Activated T-helper 1 cell treated with anti-CD3 and anti-CD28 coated beads, Interleukin-2, amount 50 U/mL, for 16 hours (primary cell): ENCODE measurements at places on chromosomes 6 and 20.

GRCh38 chr6:83594941-83595340 lies 82.6 kb downstream of the PRSS35 start:
- DNase-seq: no peak

DNA sequence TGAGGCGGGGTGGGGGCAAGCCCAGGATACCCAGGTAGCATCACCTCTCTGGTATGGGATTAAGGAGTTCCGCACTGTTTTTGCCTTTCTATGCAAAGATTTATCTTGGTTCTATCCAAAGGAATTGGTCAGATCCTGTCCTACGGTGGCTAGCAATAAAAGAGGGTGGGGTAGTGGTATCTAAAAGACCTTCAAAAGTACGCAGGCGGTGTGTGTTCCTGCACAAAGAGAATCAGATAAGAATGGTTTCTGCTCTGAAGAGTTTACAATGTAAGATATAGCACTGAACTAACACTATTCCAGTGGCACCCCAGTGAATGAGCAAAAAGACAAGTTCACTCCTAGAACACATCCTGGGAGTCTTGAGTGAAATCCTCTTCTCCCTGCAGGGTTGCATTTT lies 6.3 kb downstream of the MRPS18A start:
- DNase-seq: no peak

DNA sequence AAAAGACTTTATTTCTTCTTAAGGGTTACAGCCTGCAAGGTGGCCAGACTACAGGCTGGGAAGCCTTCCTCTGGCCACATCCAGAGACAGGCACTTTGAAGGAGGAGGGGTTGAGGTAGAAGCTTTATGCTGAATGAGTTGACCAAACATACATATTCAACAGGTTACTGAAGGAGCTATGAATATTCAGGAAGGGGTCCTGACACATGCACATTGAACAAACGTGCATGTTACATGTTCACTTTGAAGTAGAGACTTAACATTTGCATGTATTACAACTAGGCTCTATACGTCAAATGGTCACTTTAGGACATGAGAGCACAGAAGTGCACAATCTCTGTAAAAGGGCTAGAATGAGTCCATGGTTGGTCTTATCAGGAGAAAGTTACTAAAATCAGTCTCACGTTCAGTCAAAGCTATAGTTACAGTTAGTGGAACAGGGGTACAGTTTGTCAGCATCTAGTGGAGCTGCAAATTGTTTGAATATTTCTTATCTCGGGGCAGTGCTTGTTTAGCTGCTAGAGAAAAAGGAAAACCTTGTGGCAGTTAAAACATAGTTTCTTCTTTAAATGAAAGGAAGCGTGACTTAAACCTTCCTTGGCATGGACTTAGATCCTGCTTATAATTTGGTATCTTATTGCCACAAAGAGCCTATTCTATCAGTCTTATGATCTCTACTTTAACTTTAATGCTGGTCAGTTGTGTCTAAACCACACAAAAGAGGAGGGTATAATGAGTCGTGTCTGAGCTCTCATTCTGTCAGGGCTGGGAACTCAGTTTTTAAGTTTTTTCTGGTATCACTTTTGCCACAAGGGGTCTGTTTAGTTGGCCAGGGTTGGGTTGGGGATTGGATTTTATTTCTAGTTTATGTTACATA lies 4.6 kb upstream of the ZSCAN9 start:
- no peak for DNase-seq

DNA sequence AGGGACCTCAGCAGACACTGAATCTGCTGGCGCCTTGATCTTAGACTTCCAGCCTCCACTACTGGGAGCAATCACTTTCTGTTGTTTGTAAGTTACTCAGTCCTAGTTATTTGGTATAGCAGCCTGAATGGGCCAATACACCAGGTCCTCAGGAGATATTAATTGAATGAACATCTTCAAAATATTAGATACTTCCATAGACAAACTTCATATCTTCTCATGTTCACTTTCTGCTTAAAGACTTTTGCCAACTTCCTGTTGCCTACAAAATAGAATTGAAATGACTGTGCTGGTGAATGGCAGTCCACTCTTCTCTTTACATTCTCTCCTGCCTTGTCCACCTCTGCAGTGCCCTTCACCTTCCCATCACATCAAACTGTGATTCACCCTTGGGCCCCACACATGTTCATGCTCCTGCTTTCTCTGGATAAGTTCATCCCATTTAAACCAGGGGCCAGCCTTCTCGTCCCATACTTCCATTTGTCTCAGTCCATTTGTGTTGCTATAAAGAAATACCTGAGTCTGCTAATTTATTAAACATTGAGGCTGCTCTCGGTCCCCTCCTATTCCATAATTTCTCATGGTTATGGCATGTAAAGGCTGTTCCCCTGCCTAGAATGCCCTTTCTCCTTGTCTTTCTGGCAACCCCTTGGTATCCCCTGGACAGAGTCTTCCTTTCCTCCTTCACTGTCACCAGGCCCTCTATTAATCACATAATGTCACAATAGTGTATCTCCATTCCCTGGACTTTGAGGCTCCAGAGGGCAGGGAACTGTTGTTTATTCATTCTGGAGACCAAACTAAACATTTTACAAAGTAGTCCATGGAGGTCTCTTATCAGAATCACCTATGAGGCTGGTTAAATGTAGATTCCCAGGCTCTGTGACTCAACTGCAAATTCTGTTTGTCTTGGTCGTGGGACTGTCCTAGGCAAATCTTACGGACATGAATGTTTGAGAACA lies 148.3 kb upstream of the TMEM170B start:
- no peak for DNase-seq

DNA sequence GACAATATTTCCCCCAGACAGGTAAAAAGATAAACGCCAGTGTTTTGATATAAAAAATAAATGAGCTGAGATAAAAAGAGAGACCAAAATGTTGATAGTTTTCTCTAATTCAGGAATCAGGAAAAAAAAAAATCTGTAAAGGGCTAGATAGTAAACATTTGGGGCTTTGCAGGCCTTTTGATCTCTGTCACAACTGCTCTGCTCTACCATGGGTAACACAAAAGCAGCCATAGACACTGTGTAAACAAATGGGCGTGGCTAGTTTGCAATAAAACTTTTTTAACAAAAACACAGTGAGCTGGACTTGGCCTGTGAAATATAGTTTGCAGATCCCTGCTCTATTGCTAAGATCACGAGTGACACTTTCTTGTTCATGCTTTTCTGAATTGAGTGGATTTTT lies 219.1 kb upstream of the STXBP5 start:
- no peak for DNase-seq

GRCh38 chr6:26613201-26613600 lies 16.4 kb downstream of the ABT1 start:
- no peak for DNase-seq

GRCh38 chr6:151018911-151019782 lies 153.6 kb downstream of the MTHFD1L start:
- no peak for DNase-seq

- DNase-seq: no peak
Observed at GRCh38 chr6:131822119-131822518, 14.3 kb downstream of the ENPP1 start.

DNA sequence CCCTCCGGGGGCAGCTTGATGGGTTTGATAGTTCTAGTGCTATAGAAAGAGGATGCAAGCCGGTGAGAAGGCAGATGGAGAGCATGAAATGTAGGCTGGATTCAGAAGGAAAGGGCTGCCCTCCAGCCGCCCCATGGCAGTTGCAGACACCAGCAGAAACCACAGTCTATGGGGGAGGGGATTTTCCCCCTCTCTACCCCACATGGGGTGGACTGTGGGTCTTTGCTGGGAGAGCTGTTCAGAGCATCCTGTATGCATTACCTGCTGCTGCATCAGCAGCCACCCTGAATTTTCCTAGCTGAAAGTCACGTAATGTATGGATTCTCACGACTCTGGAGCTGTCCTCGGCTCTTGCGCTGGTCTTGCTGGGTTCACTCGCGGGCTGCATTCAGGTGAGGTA lies 48.8 kb upstream of the CST5 start:
- no peak for DNase-seq

GRCh38 chr6:40753675-40754448 lies 166.7 kb upstream of the LRFN2 start:
- DNase-seq: no peak

DNA sequence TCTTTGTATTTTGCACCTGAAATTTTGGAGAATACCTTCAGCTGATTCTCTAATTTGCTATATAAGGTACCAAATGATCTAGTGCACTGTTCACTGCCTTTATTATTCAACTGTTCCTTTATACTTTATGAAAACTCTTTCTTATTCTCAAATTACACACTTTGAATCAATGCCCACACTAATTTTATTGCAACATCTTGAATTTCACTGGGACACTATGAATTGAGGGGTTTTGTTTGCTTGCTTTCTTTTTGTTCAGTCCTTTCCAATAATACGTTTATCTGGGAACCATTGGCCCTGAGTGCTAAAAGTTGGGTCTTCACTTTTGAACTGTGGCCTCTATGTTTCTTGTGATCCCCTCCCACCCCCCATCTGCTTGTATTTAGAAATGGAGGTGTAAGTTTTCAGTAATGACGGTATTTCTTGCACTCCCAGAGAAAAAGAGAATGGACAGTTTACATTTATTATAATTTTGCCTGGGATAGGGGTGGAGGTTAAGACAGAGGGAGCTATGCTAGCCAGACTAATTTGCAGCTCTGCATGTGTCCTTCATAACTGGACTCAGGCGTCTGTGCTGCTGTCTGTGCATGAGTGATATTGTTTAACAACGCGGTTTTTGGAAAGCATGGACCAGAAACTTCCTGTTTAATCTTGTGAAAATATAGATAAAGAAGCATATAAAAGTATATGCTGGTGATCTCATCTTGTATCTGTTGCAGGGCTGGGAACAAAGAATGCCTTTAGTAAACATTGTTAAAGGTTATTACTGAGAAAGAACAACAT lies 98.1 kb downstream of the DNAH8 start:
- DNase-seq: no peak

- no peak for DNase-seq
Observed at GRCh38 chr20:47875297-47876025, 90.2 kb upstream of the SULF2 start.

- DNase-seq: no peak
Observed at GRCh38 chr6:34561227-34561530, 5.0 kb upstream of the SPDEF start.

- no peak for DNase-seq
Observed at GRCh38 chr6:161031721-161032495, 40.3 kb downstream of the MAP3K4 start.

- no peak for DNase-seq
Observed at GRCh38 chr6:140283197-140283596, 908.7 kb upstream of the CITED2 start.

DNA sequence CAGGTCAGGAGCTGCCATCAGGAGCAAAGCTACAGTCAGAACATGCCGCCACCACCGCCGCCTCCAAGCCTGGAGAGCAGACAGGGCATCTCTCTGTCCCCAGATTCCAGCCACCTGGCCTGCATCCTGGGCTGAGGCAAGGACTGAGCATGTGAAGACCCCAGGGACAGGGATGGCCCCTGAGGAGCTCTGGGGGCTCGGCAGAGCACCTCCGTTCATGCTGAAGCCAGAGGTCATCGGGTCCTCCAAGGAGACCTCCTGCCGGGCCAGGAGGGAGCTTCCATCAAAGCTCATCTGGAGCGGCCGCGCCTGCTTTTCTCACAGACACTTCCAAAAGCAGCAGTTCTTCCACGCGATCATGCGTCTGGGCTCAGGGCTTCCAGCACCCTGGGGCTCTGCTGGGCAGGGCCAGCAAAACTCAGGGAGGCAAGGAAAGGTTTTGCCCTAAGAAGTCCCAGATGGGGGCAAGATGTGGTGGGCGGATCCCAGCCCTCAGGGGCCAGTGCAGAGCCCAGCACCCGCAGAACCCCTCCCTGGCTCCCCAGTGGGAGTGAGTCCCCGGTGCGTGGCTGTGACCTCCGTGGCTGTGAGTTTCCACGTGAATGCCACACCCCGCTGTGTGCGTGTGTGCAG lies 138.4 kb downstream of the TAF4 start:
- DNase-seq: no peak

DNA sequence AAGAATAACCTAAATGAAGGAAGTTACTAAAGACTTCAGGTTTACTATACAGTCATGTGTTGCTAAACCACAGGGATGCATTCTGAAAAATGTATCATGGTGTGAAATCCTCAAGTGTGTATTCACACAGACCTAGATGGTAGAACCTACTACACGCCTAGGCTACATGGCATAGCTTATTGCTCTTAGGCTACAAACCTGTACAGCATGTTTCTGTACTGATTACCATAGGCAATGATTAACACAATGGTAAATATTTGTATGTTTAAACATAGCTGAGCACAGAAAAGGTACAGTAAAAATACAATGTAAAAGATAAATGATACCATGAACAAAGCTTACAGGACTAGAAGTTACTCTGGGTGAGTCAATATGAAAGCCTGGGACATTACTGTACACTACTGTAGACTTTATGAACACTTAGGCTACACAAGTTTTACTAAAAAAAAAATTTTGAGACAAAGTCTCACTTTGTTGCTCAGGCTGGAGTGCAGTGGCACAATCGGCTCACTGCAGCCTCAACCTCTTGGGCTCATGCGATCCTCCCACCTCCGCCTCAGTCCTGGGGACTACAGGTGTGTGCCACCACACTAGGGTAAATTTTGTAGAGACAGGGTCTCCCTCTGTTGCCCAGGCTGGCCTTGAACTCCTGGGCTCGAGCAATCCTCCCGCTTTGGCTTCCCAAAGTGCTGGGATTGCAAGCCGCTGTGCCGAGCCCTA lies 36.0 kb downstream of the ADNP start:
- DNase-seq: no peak

GRCh38 chr20:50690650-50691572 lies at the start of gene RIPOR3:
TSS of gene RIPOR3 (minus strand) at chr20:50691542. CDS start at chr20:50691128, 414 bp downstream.
- no peak for DNase-seq

DNA sequence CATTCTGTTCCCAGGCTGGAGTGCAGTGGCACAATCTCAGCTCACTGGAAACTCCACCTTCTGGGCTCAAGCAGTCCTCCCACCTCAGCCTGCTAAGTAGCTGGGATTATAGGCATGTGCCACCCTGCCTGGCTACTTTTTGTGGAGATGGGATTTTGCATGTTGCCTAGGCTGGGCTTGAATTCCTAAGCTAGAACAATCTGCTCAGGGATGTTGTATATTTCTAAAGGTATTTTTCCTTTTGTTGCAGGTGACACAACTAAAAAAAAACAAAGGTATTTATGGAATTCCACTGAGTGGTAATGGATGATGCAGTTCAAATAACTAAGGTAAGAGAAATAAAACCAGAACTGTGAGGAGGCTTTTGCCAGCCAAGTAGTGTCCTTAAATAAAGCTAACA lies 49.7 kb downstream of the PTPRA start:
- no peak for DNase-seq
